GM10248 (cell line): ENCODE measurements at places on chromosomes 7 and 10.

GRCh38 chr10:24012249-24012803 lies 196.6 kb upstream of the KIAA1217 start:
- DNase-seq, result no peak

DNA sequence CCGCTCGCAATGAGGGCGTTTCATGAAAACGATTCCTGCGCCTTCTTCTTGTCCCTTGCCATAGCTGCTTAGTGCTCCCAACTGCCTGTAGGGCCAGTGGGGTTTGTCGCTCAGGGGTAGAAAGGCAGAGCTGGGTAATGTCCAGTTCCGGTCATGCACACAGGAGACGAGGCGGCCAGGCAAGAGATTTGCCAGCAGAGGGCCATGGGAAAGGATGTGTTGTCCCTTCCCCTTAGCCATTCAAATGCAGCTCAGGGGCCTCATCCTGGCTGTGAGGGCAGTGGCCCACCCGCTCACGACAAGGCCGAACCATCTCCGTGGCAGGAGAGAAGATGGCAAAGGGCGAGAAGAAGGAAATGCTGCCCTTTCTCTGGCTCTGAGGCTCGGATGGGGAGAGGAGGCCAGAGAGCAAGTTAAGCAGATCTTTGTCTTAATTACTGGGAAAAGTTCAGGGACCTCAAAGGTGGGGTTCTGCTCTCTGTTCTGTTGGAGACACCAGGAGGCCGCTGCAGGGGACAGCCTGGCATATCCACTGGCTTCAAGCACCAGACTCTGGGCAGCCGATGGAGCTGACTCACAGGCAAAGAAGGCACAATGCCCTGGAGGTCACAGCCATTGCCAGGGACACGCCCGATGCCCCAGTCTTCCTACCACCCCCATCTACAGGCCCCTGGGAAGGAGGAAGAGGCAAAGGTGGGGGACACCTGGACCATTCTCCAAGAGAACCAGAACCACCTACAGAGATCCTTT lies 534.8 kb upstream of the MGMT start:
- DNase-seq, result no peak

GRCh38 chr10:1903982-1904381 lies 166.7 kb upstream of the ADARB2 start:
- no peak for DNase-seq

DNA sequence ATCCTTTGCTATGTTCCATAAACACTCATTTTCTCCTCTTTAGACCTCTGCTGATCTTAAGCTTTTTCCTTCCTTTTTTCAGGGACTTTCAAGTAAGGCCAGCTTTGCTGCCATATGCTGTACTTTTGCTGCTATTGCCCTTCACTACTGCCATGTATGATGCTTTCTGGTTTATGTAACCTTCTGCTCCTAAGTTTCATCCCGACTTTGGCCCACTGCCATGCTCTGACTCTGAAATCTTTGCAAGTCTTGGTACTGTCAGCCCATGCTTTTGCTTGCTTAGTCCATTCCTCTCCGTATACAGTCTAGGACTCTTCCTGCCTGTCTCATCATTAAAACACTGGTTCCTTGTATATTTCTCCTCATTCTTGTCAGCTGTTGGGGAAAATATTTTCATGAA lies 152.4 kb downstream of the RNF133 start:
- DNase-seq, result no peak

- DNase-seq, result no peak
These were observed 1.3 kb downstream of the PGAM2 start for GRCh38 chr7:44063894-44064651.

- no peak for DNase-seq
These were observed 67.6 kb upstream of the FGFR2 start for GRCh38 chr10:121665809-121666208.

DNA sequence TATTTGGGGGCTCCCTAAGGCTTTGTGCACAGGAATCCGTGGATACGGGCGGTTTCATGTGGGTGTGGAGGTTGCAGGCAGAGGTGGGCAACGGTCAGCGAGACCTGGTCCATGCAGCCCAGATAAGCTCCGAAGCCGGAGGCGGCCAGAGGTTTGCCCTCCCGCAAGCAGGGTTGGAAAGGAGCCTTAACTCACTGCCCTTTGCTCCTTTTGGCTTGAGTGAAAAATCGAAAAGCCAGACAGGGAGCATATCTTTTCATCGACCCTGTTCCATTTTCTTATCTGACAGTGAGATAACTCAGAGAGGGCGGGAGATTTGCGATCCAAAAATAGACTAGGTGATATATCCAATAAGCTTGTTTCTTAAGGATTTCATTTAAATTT lies 1.5 kb downstream of the GRM3 start:
- no peak for DNase-seq

DNA sequence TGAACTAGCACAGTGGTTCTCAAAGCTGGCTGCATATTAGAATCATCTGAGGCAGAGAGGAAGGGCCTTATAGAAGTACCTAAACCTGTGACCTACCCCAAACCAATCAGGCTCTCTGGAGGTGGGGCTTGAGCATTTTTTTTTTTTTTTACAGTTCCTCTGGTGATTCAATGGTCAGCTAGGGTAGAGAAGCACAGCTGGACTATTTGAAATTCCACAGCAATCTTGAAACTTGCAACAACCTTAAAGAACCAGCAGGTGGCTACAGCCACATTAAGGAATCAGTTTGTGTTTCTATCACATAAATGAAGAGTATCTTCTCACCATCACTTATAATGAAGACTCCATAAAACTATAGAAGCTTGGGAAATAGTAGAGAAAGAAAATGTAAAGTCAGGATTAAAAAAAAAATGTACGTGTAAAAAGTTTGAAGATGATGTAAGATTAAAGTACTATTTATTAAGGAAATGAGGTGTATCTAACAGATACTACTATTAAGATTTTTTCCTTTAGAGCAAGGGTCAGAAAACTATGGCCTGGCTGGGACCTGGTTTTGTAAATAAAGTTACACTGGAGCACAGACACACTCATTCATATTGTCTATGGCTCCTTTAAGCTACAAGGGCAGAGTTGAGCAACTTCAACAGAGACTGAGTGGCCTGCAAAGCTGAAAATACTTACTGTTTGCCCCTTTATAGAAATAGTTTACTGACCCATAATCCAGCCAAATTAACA lies 3.8 kb downstream of the RTKN2 start:
- peak; percentile 24 for DNase-seq

DNA sequence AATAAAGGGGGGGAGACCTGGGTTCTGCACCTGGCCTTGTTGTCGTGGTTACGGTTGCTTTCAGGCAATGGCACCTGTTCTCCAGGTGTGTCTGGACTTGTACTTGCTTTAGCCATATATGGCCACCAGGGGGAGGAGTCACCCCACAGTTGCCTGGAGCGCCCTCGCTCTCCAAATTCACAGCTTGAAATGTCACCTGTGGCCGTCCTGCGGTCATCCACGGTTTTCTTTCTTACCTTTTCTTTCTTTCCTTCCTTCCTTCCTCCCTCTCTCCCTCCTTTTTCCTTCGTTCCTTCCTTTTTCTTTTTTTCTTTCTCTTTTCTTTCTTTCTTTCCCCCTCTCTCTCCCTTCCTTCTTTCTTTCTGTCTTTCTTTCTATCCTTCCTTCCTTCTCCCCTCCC lies 157.2 kb upstream of the ZNF92 start:
- peak; percentile 32 for DNase-seq

- DNase-seq, result no peak
These were observed 20.7 kb downstream of the ABI1 start for GRCh38 chr10:26839966-26840627.

- DNase-seq, result peak; percentile 4
These were observed 276.5 kb downstream of the MAGI2 start for GRCh38 chr7:79176859-79177477.

DNA sequence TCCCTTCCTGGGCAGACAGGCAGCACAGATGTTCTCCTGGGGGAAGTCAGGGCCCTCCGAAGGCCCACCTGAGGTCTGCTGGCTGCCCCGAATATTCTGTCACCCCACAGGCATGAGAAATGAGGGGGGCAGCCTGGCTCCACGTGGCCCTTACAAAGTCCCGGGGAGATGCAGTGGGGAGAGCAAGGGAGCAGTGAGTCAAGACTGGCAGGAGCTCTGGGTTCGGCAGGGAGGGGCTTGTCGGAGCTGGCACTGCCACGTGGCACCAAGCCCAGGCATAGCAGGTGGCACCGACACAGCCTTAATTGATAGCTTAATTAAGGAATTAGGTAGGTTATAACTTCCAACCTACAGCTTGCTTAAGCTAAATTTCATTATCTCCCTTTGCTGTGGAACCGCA lies 163.9 kb downstream of the USP6NL start:
- no peak for DNase-seq

DNA sequence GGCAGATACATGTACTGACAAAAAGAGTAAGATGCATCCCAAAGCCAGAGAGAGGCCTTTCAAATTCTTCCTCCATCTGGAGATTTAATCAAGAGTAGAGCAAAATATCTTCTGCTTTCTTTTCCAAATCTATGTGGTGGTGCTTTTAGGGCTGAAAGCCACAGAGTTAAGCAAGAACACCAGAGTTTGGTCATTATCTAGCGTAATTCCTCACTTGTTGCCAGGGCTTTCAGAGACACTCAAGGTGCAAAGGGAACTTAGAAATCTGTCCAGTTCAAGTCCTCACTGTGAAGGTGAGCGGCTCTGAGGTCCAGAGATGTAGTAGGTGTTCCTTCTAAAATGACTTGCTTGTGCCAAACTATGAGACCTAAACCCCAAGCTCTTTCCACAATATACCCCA lies 10.9 kb upstream of the NFE2L3 start:
- DNase-seq, result no peak

DNA sequence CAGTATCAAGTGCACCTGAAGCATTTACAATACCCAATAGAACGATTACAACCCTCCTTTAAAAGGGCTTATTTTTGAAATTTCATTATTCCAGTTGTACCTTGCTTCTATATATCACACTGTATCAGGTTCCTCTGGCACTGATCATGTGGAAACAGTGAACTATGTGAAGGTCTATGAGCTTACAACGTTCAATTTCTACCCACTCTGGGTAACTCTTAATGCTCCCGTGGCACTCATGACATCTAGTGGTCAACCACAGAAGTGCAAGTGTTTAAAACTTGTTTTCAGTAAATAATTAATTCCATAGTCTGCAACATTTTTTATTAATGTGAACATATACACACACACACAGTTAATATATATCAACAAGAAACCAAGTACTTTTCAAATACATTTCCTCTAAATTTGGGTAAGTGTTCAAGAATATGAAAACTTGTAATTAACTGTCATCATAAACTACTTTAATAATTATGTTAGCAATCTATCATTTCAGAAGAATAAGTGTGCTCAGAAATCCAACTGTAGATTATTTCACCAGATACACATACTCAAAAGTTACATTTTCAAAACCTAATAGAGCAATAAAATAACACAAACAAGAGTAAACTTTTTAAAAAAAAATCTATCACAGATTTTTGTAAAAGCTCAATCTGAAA lies 61.0 kb downstream of the MPP7 start:
- peak; percentile 41 for DNase-seq

DNA sequence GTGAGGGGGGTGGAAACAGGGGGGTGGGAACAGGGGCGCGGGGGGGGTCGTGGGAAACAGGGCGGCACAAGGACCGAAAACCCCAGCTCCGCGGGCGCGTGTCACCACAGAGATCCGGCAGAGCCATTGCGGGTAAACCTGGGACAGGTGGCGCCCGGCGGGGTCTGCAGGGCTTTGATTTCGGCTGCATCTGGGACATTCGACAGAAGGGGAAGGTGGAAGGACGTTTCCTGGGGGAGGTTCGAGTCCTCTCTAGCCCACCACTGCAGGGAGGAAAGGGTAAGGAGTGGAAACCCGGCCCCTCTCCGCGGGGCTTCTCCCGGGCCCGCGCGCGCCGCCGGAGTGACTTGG lies 7.5 kb downstream of the NKX2-3 start:
- DNase-seq, result no peak

GRCh38 chr7:120725376-120726039 lies 132.4 kb downstream of the TSPAN12 start:
- DNase-seq, result peak; percentile 28
